ENCODE measurements at places on chromosomes 5 and 9.

GRCh38 chr9:70389621-70390266 is 24.7 kb downstream of the KLF9 start:
- DNase-seq: no peak

DNA sequence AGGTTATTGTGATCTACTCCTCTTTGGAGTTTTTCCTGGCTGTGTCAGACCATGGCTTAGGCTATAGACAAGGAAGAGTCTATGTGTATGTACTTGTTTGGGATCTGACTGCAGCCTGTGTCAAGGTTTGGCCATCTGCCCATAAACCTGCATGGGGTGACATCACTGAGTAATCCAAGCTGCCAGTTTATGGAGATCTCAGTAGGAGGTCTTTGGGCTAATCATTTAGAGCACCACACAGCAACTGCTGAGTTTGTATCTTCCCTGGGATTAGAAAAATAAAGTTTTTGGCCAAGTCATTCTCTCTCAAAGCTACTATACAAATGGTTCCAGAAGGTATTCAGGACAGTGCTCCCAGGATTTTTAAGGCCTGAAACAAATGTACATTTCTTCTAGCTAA is 65.5 kb upstream of the HSPB3 start:
- DNase-seq: no peak

DNA sequence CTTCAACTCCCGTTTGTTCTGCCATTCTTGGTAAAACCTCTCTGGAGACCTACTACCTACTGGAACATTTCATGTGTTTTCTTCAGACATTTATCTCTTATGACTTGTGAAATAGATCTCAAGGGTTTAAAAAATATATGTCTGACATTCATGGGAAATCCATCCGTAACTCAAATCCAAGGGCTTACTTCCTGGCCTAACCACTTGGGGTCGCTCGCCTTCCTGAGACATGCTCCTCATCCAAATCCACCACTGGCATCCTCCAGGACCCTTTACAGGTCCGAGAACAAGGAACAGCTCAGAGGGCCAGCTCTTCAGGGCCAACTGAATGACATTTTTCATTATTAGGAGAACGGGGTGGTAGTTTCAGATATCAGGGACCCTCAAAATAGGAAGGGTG is 235.1 kb upstream of the TUT7 start:
- no peak for DNase-seq

DNA sequence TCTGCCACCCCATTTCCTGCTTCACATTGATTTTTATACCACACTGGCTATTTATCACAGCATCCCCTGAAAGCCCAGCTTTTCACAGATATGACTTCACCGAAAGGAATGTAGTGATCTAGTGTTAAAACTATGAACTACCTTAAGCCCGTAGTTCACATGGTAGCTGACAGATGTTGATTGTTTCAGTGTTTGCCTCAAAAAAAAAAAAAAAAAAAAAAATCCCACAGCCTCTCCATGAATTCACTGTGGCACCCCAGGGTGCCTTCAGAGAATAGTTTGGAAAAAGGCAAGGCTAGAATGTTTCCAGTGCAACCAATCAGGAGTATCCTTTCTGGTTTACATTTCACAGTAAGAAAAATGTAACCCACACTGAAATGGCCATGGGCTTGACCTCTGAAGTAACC is 37.1 kb downstream of the GLIS3 start:
- no peak for DNase-seq

GRCh38 chr5:17305964-17306725 is 88.7 kb downstream of the BASP1 start:
- DNase-seq: no peak

GRCh38 chr5:150523472-150524350 is 15.8 kb downstream of the NDST1 start:
- no peak for DNase-seq

- DNase-seq: no peak
Measured at GRCh38 chr5:124436294-124436693, 310.1 kb downstream of the ZNF608 start.

DNA sequence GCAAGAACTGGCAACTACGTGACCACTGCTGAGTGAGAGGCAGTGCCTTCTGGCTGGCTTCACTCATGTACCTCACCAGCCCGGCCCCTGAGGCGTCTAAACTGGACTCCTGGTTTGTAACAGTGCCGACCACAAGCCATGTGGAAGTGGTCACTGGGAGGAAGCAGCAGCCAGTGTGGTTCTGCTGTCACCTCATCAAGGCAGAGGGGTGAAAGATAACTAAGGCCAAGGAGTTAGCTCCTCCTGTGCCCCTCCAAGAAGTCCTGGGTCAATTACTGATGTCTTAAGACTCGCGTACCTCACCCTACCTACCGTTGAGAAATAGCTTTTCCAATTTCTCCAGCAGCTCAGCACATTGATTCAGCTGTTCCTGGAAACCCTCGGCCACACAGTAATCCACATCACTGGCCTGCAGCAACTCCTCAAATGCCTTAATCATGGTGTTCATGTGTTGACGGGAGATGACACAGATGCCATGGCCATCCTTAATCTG is 142.9 kb downstream of the CDK5RAP2 start:
- DNase-seq: peak; percentile 44

GRCh38 chr9:6660512-6660911 is 15.0 kb upstream of the GLDC start:
- DNase-seq: no peak

DNA sequence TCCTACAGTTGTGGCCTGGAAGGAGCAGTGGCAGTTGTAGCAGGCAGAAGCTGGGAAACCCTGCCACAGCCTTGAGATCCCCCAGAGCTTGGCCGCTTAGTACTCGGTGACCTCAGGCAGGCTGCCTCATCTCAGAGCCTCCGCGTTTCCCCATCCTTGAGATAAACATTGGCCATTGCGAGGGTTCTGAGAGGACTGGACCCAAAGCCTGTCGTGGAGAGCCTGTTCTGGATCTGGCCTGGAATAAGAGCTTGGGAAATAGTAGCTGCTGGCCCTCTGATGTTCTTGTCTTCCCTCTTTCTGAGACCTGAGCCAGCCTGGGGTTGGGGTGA is 1.3 kb downstream of the MIGA2 start:
- no peak for DNase-seq

- DNase-seq: no peak
Measured at GRCh38 chr5:62041156-62041756, 264.8 kb upstream of the KIF2A start.

DNA sequence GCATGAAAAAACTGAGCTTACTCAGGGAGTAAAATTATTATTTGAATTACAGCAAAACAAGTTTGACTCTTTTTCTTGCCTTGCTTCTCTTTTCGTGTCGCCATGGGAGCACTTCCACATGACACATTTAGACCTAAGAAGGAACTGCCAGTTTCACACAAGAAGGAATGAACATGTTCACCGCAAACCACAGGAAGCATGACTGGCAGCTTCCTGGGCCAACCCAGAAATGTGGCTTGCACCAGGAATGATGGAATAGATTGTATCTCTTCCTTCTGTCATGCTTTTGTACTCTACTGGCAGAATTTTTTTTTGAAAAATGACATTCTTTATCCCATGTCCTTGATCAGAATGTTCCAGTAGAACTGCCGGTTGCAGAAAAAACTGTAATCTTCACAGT is 32.9 kb upstream of the MAN2A1 start:
- peak; percentile 26 for DNase-seq

DNA sequence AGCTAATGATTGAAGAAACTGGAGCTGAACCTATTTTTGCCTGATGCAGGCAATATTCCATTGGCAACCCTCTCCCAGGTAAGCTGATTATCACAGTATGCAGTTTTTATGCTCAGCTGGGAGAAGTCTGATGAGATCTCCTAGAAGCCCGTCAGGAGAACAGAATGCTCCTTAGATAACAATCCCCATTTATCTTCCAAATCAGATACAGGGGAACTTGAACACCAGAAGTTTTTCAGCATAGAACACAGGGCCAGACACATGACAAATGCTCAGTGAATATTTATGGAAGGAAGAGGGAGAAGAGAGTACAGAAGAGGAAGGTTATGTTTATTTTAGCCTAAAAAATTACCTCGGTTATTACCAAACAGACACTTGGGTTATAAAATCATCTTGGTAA is 37.9 kb downstream of the CFAP90 start:
- DNase-seq: no peak

DNA sequence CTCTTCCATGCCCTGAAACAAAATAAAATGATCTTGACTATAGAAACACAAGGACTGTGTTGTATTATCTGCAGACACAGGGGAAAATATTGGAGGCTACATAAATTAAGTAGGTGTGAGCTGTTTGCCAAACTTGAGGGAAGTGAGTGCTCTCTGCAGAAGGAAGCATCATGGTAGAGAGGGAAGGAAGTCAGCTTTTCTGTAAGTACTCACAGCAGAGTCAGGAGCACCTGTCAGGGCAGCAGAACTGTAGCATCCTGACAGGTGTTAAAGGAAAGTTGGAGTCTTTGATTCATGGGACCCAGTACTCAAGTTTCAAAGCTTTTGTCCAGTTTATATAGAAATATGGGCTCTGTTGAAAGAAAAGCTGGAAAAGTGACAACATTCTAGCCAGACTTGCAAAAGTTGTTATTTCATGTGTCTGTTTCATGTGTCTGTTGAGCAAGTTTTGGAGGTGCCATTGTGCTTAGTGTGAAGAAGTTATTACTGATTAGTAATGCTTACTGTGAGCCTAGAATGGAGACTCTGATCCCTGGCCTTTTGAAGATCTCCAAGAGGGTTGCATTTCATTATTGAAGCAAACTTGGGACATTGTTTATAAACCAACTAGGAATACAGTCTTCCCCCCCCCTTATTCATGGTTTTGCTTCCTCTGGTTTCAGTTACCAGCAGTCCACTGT is 194.7 kb downstream of the SPATA31D1 start:
- DNase-seq: no peak

GRCh38 chr9:126838895-126839294 is 21.5 kb upstream of the ZBTB34 start:
- no peak for DNase-seq

GRCh38 chr5:144004146-144004545 is 166.3 kb downstream of the YIPF5 start:
- no peak for DNase-seq

DNA sequence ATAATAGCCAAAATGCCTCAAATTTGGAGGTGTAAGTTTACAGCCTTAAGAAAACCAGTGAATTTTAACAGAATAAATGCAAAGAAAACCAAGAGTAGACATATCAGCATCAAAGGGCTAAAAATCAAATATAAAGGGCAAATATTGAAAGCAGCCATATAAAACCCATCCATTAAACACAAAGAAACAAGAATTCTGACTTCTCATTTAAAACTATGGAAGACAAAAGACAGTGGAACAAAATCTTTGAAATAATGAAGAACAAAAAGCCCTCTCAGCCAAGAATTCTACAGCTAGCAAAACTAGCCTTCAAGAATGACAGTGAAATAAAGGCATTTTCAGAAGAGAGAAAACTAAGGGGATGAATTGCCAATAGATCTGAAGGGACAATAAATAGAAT is 91.3 kb upstream of the FST start:
- DNase-seq: no peak

DNA sequence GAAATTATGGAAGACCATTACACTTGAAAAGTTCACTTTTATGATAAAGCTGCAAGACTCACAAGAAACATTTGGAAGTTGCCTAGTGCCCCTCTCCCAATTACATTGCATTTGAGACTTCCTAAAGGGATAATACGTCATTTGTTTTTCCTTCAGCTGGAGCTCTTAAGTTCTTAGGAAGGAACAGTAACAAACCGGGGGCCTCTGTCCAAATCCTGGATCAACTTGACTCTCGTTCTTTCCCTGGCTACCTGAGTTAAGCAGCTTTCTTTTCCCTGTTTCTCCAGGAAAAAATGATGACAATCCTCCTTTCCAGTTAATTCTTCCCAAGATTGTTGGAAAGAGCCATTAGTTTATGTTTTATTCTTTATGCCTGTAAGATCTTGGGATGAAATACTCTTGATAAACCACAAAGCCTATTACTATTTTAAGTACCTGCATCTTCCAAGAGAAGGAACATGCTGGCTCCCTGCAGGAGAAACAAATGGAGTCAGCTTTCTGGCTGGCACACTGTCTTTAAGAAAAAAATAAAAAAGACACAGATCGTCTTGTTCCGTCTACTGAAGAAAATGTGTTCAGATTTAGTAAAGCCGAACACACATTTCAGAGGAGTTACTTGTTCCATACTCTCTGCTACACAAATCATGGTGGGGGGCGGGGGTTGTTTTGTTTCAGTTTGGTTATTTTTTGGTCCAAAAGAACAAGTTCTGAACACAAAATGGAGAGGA is 297.9 kb downstream of the EFNA5 start:
- DNase-seq: no peak

DNA sequence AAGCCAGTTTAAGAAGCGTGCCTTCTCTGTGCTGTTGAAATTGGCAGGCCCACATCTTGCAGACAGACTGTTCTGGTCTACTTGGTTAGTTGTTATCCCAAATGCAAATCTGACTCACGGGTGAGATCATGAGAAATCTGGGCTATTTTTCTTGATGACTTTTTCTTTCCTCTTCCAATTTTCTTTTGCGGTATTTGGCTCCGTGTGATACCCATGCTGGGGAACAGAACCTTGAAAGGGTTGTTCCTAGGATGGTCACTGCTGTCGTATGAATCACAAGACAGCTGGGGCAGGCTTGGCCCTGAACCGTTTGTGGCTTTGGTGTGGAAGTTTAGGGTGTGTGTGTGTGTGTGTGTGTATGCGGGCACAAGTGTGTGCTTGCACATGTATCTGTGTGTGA is 24.6 kb downstream of the PDZD2 start:
- DNase-seq: peak; percentile 23

- no peak for DNase-seq
Measured at GRCh38 chr9:7622481-7622880, 177.1 kb downstream of the DMAC1 start.

DNA sequence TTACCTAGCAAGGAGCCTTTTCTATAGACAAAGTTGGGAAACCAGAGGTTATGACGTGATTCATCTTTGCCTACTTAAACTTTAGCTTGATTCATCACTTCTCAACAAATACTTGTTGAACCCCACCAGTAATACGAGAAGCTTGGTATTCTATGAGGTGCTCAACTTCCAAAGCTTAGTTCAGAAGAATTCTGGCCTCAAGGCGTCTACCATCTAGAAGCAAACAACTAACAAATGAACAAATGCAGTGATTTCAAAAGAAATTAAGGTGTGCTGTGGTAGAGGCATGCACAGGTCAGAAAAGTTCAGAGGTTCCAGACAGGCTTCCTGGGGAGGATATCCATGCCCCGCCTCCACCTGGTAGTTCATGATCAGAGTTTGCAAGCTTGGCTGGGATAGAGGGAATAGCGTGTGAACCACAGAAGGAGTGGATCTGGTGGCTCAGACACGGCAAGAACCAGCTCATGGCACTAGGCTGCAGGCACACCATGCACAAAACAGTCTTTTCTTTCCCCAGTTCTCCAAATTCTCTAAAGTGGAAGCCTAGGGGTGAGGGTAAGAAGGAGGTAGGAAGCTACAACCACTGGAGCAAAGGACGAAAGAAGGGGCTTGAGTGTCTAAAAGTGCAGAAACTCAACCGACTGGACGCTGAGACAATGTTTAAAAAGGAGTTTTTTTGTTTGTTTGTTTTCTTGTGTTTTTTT is 473.0 kb downstream of the RAB3C start:
- DNase-seq: no peak

GRCh38 chr9:35318741-35319140 is 156.9 kb downstream of the UNC13B start:
- DNase-seq: no peak

Data from left ventricle myocardium inferior (tissue), 1 donor.